Effector memory CD8-positive, alpha-beta T cell (primary cell): ENCODE measurements at places on chromosomes 5 and 9.

DNA sequence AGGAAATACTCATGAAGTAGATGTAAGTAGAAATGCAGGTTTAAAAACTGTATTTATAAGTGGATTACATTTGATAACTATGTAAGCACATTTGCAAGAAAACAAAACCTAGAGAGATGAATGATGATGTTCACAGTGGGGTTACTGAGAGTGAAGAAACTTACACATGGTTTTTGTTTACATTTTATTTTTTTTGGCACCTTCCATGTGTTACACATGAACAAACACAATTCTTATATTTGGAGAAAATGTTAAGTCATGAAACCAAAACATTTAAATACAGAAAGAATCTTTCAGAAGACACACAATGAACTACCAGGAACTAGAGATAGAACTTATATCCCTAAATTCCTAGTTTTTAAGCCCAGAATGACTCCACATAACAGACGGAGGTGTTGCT is 51.5 kb upstream of the SPATA31E1 start:
- no peak for DNase-seq

- no peak for DNase-seq
Measured at GRCh38 chr5:4855880-4856279, 284.2 kb upstream of the ADAMTS16 start.

- no peak for DNase-seq
Measured at GRCh38 chr9:134052491-134052890, 15.3 kb downstream of the BRD3 start.

- DNase-seq, result no peak
Measured at GRCh38 chr5:14385019-14385418, 196.6 kb upstream of the OTULINL start.

GRCh38 chr9:29816954-29817703 is 2243.8 kb upstream of the C9orf72 start:
- no peak for DNase-seq

GRCh38 chr5:163410505-163410904 is 26.9 kb upstream of the CCNG1 start:
- DNase-seq, result no peak

GRCh38 chr9:99389087-99390033 is 167.3 kb downstream of the SEC61B start:
- DNase-seq, result no peak

- no peak for DNase-seq
Measured at GRCh38 chr5:160799184-160799583, 52.8 kb downstream of the ATP10B start.

DNA sequence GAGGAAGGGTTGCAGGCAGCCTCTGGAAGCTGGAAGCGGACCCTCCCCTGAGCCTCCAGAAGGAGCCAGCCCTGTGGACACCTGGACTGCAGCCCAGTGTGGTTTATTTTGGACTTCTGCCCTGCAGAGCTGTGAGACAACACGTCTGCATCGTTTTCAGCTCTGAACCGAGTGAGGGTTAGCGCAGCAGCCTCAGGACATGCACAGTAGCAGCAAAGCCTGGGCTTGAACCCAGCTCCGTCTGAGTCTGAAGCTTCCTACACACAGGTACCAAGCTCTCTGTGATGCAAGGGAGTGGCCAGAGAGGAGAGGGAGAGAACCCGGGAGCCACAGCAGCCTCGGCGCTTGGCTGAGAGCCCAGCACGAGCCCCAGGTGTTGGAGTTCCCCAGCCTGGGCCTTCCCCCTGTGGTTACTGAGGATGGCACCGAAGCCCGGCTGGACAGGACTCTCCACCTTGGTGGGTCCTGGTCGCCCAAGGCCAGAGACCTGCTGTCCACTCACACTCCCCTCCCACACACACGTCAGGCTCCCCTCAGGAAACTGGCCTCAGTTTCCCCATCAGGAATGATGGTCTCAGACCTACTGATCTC is 128.2 kb downstream of the OLFM1 start:
- DNase-seq, result no peak

DNA sequence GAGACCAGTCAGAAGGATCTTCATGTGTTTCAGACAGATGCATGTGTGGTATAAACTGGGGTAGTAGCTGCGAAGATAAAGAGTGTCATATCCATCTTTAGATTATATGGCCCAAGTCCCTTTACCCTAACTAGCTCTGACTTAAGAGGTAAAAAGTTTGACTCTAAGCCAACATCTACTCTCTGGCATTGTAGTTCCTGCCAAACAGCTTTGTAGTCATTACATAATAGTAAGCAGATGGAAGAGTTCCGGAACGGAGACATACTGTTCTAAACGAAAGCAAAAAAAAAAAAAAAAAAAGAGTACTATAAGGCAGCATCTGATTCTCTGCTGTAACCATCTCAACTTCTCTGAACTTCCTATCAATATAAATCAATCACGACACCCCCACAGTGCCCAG is 48.8 kb downstream of the CEMIP2 start:
- DNase-seq, result no peak

DNA sequence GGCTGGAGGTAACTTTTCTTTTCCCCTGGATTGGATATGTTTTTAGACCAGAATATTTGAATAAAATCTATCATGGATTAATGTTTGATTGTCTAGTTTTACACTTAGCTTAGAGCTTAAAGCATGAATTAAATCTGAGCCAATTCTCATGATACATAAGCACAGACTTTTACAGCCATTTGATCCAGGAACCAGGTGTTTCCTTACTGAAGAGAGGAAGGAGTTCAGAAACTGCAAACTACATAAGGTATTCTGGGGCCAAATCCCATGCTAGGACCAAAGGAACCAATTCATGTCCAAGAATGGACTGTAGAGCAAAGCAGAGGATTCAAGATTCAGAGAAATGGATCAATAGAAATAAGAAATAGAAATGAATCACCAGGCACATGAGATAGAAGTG is 360.4 kb upstream of the ZNF608 start:
- DNase-seq, result no peak

GRCh38 chr5:42756606-42757601 is at the start of gene CCDC152:
Gene CCDC152 (plus strand): TSS chr5:42756818. CDS start chr5:42759122, 2,304 bp downstream.
- DNase-seq, result peak; percentile 40

GRCh38 chr9:27589462-27589861 is 16.2 kb upstream of the C9orf72 start:
- no peak for DNase-seq

GRCh38 chr9:26301659-26302058 is 590.9 kb downstream of the CAAP1 start:
- DNase-seq, result no peak

- no peak for DNase-seq
Measured at GRCh38 chr9:109507421-109507838, 9.3 kb upstream of the PTPN3 start.

DNA sequence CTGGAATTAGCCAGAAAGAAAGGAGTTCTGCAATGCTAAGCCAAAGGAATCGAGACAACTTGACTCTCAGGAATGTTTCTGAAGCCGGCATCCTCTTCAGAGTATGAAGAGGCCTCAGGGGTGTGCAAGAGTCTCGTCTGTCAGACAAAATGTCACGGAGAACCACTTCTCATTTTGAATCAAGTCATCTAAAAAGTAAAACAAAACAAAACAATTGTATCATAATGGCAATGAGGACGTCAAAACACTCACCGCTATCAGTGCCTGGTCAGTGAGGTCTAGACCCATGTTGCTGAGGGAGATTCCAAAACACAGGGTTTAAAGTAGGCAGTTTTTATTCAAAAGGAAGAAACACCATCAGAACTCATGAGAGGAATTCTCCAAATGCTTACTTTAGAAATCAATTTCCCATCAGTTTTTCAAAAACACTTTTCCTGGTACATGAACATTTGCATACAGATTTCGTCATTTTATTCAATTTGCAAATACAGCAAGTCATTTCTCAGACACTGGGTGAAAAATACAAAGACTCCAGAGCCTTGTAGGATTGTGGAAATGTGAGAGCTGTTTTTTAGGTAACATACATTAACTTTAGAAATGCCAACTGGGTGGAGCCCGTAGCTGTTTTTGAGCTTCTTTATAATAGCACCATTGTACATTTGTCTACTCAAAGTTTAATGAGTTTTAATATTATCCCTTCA is 89.5 kb upstream of the MAP3K1 start:
- no peak for DNase-seq

- DNase-seq, result no peak
Measured at GRCh38 chr9:2567922-2568321, 53.7 kb upstream of the VLDLR start.

- DNase-seq, result peak; percentile 56
Measured at GRCh38 chr5:147822686-147823491, 8.6 kb downstream of the SPINK1 start.

DNA sequence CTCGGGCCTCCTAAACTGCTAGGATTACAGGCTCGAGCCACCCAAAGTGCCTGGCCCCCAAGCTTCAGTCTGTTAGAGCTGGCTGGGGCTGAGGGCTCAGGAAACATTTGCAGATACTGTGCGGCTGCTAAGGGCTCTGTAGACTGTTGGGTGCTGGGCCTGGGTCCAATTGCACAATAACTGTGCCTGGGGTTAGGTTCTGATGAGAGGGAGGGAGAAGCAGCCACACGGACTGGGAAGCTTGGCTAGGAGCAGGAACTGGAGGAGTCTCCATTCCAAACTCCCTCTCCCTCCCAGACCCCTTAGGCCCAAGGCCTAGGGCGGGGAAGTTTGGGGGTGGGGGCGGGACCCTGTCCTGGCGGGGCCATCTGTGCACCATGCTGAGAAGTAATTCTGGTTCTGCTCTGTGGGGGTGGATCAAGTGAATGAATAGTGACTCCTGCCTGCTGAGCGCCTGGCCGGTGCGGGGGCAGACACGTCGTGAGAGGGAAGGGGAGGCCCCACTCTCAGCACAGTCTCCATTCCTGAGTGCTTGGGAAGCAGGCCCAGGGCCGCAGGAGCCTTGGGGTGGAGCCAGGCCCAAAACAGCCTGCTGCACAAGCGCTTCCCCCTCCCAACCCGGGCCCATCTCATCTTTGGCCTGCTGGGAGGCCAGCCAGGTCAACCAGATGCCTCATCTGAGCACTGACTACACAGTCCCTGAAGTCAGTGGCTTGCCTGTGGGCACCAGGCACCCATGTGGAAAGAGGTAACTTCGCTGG is 1.5 kb downstream of the ASS1 start:
- DNase-seq, result no peak

DNA sequence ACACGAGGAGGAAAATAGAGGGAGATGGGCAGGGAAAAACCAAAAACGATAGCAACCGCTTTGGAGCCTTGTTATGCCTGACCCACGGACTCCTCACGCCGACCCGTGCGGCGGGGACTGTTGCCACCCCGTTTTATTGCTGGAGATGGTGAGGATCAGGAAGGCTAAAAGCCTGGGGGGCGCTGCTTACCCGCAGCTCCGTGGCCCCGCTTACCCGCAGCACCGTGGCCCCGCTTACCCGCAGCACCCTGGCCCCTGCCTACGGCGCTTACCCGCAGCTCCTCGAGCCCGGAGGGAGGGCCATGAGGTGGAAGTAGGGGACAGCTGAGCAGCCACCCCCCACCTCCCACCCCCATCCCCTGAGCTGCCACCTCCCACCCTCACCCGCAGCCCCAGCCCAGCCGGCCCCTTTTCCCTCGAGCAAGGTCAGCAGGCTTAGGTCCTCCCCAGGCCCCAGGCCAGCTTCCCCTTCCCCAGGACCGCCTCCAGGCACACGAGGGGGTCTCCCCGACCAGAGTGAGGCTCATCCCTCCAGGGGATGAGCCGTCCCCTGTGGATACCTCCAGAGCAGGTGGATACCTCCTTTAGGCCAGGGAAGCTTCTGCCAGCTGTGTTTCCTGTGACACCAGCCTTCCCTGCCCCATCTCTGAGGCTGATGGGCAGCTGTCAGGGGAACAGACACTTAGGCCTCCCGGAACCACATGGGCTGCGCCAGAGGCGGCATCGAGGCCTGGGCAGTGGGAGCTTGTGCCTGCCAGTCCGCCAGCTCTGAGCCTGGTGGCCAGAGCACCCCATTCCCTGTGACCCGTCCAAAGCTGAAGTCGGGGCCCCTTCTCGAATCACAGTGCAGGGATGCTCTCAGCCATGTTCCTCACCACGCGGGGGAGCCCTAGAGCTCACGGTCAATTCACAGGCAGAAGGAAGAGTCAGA is 92.3 kb downstream of the LMX1B start:
- peak; percentile 67 for DNase-seq

DNA sequence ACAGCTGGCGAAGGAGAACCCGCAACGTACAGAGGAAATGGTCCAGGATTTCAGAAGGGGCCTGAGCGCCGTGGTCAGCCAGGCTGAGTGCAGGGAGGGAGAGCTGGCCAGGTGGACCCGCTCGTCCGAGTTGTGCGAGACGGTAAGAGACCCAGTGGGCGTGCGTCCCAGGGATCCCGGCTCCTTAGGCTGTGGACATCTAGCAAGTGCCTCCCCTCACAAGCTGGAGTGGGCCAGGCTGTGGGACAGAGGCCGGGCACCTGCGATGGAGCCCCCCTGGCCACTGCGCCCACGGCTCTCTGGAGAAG is 29.5 kb upstream of the LRRC14B start:
- no peak for DNase-seq

DNA sequence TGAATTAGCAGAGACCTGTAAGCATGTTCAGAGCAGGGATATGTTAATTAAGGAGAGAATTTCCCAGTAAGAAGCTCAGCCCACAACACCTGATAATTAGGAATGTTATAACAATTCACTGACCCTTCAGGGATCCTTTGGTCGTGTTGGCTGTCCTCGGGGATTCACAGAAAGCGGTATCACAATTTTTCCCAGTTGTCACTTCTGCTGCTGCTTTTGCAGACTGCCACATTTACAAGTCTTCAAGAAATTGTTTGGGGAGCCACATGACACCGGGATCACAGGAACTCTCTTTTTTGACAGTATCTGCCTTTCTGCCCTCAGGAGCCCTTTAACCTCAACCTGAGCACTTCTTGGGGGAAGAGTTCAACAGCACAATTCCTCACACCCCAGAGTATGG is 265.5 kb downstream of the GLIS3 start:
- DNase-seq, result no peak

DNA sequence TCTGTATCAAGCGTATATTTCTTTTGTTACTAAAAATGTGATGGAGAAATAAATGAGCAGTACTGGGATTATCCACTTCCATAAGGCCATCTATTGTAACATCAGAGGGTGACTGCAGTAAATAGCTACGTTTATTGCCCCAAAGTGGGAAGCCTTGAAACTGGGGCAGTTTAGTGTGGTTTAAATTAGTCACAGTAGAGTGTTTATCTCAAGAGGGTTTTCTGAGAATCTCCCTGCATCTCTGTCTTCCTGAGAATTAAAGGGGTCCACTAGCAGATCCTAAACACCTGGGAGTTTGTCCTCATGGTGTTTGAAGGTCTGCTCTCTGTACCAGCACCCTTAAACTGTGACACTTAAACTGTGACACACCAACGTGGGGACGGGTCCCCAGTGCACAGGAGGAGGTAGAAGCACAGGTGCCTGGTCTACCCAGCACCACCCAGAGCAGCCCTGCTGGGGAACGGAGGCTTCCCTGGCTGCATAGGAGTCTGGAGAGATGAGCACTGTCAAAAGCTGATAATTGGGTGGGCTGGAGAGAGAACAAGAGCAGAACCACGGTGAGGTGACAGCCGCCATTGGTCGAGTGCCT is 25.2 kb downstream of the PRRC2B start:
- DNase-seq, result no peak

GRCh38 chr9:89407070-89407469 is 88.8 kb downstream of the SECISBP2 start:
- no peak for DNase-seq

DNA sequence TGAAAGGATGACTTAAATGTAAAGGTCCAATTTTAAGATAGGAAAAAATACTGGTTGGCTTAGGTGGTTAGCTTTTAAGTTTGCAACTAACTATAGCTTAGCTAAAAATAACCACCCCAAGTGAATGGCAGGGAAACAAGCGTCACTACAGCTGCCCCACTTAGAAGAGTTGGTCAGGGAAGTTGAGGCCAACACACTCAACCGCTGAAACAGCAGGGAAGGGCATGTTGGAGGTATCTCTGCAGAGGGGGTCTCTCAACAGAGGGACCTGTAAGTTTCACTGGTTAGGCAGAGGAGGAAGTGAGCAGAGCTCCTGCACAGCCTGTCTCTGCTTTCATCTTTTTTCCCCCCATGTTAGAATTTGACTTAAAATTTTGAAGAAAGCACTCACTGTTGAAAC is 75.3 kb downstream of the LHFPL2 start:
- DNase-seq, result no peak
